ENCODE measurements at places on chromosomes 12 and 14. TPM values are rescaled to one million over a fixed set of nuclear protein-coding genes. Genes with fewer than 3 reads are reported as not detected.

The MYF5 gene
- polyA plus RNA-seq: not detected

The NAV3 gene
- 0.11 TPM for polyA plus RNA-seq

The FAM186B gene
- polyA plus RNA-seq: 0.16 TPM

The SLC2A14 gene
- not detected for polyA plus RNA-seq

All from IgD-negative memory B cell (primary cell).